ENCODE measurements at places on chromosomes 12 and 14.

DNA sequence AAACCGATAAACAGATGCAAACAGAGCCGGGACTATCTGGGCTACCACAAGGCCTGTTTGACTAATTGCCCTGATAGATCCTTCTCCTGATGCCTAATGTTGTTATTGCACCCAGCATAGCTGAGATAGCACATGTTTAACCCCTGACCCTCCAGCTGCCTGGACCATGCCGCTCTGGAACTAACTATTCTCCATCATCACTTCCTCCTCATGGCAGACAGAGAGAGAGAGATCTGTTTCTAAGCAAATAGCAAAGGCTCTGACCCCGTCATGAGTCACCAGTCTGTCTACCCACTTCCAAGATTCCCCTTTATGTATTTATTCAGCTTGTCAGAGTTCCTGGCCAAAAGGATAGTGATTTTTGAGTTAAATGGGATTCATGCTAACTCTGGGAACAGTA, 58.2 kb upstream of the FLRT2 start:
- no peak overlapping the region for H3K27ac ChIP-seq
- H3K4me1 ChIP-seq, result no peaks in the 10 kb centered on the region
- DNase-seq, result no peak
- H3K4me3 ChIP-seq, result no peak overlapping the region
- no peaks in the 10 kb centered on the region for H3K36me3 ChIP-seq

GRCh38 chr12:54394281-54394719, 9.8 kb upstream of the ZNF385A start:
- H3K4me1 ChIP-seq, result peaks cover 37% of the 10 kb centered on the region
- peaks cover 42% of the 10 kb centered on the region for H3K36me3 ChIP-seq
- no peak for DNase-seq
- no peaks in the 10 kb centered on the region for H3K27me3 ChIP-seq
- no peak overlapping the region for H3K27ac ChIP-seq
- H3K4me3 ChIP-seq, result no peak overlapping the region

GRCh38 chr14:73162251-73162650, 25.9 kb downstream of the PSEN1 start:
- H3K27ac ChIP-seq, result no peak overlapping the region
- H3K27me3 ChIP-seq, result no peaks in the 10 kb centered on the region
- no peaks in the 10 kb centered on the region for H3K4me1 ChIP-seq
- no peak overlapping the region for H3K4me3 ChIP-seq

DNA sequence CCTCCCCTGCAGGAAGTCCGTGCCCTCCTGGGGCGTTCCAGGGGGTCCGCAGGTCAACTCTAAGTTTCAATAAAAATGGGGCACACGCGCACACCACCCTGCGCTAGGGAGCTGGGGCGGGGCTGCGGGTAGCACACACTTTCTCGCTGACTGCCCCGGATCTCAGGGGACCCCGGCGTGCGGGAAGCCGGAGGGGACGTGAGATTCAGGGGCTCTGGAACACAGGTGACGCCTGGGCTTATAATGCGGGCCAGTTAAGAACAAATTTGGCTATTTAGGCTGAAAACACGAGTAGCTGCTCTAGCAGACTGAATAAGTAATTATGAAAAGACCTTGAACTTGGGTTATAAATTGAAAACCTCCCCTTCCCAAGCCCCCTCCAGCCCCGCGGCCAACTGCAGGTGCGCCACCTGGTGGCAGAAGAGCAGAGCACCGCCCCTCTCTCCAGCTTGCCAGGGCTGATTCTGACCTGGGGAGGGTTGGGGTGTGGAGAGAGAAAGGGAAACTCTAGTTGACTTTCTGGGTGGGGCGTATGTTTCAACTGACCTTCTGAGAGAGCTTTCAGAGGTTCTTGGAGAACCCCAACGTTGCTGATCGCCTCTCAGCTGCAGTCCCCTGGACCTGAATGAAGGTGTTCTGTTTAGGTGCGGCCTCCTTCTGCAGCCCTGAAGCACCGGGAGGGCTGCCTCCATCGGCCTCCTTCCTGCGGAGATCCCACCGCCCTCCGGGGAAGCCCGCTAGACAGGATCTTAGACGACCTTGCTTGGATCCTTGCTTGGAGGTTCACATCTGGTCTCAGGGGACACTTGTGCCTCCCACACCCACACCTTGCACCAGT, 118.4 kb upstream of the EVL start:
- peaks cover 8% of the 10 kb centered on the region for H3K36me3 ChIP-seq
- no peaks in the 10 kb centered on the region for H3K27me3 ChIP-seq
- DNase-seq, result no peak
- H3K4me1 ChIP-seq, result peaks cover 19% of the 10 kb centered on the region
- no peak overlapping the region for H3K27ac ChIP-seq
- H3K4me3 ChIP-seq, result no peak overlapping the region

GRCh38 chr12:48977290-48978281, 536 bp upstream of the WNT1 start:
- peaks cover 11% of the 10 kb centered on the region for H3K27me3 ChIP-seq
- DNase-seq, result no peak
- peak overlapping the region; percentile 37 for H3K4me3 ChIP-seq
- peaks cover 48% of the 10 kb centered on the region for H3K4me1 ChIP-seq
- H3K36me3 ChIP-seq, result no peaks in the 10 kb centered on the region

GRCh38 chr14:23951590-23952201, 1.9 kb upstream of the DHRS4 start:
- H3K36me3 ChIP-seq, result no peaks in the 10 kb centered on the region
- peaks cover 29% of the 10 kb centered on the region for H3K4me1 ChIP-seq
- H3K27me3 ChIP-seq, result no peaks in the 10 kb centered on the region
- H3K27ac ChIP-seq, result no peak overlapping the region

GRCh38 chr14:72513965-72514659, 379.8 kb downstream of the DPF3 start:
- H3K36me3 ChIP-seq, result no peaks in the 10 kb centered on the region
- peak; percentile 58 for DNase-seq

DNA sequence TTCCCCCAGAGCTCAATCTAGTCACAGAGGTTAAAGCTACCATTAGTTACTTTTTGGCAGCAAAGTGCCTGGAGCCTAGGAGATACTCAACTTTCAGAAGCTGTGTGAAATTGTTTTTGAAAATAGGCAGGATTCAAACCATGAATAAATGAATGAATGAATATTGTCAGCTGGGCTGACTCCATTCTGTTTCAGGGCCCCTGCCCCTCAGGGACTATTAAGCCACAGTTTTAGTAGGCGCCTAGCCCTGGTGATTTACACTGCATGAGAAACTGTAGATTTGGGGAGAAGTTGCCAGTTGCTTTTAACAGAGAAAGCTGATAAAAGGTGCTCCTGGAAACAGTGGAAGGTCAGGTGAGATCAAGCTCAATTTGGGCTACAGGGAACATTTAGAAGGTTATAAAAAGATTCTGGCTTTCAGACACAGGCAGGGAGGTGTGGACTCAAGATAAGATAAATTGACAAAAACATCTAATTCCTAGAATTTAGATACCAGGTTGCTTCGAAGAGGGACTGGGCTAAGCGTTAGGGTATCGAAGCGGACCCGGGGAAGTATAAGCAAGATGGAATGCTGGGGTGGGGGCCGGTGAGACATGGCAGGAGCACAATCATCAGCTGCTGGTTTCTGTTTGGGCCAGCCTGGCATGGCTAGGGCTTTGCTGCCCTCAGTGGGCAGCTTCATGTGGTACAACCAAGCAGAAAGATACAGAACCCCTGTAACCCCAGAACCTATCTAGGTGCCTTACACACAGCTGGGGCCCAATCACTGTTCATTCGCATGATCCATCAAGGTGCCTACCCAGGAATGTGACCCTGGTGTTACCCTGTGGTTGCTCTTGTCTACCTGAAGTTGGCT, 14.9 kb upstream of the CELA1 start:
- no peaks in the 10 kb centered on the region for H3K4me1 ChIP-seq
- H3K27me3 ChIP-seq, result no peaks in the 10 kb centered on the region
- DNase-seq, result no peak

DNA sequence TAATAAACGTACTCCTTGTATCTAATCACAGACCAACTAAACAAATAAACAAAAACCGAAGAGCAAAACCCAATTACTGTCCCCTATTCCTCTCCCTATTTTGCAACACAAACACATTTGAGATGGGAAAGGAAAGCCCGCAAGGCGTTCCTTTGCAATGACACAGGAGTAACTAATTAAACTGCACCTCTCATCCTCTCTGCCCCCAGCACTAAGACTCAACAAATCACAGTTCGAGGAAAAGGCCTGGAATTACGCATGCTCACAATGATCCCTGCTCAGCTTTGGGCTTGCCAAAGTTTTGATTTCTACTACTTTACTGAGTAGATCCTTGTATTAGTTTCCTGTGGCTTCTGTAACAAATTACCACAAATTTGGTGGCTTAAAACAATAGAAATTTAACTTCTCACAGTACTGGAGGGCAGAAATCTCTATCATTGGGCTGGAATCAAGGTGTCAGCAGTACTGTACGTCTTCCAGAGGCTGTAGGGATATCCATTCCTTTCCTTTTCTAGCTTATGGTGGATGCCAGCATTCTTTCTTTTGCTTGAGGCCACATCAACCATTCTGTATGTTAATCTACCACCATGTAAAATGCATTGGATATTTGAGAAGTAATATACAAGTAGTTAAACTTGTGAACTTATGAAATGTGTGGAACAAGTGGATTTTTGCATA, 123.0 kb downstream of the NAV3 start:
- no peaks in the 10 kb centered on the region for H3K36me3 ChIP-seq
- H3K4me3 ChIP-seq, result no peak overlapping the region
- no peak overlapping the region for H3K27ac ChIP-seq
- no peaks in the 10 kb centered on the region for H3K27me3 ChIP-seq
- H3K4me1 ChIP-seq, result no peaks in the 10 kb centered on the region

DNA sequence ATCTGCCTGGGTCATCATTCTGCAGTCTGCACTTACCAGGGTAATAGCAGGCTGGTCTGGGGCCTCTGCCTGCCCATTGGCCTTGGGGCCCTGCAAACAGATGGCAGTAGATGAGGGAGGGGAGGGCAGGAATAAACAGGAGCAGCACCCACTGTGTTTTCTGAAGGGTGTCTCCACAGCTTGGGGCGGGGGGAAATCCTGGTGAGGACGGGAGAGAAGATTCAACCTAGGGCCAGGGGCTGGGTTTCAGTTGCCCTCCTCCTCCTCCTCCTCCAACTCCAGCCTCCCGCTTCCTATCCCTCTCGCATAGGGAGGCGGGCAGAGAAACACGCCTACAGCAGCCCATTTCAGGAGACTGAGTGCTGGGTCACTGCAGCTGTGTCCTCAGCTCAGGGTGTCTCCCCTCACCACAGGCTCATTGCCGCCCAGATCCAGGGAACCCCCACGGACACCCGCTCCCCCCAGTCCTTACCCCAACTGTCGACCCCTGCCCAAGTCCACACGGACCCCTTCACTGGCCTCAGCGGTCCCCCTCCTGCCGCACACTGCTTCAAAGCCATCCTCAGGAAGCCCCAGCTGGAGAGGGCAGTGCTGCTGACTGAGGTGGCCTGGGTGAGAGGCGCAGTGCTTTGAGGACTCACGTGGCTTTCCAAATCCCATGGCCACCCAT, 9.1 kb upstream of the KRT80 start:
- no peak overlapping the region for H3K4me3 ChIP-seq
- H3K36me3 ChIP-seq, result no peaks in the 10 kb centered on the region
- peaks cover 33% of the 10 kb centered on the region for H3K4me1 ChIP-seq
- DNase-seq, result no peak

GRCh38 chr14:73888460-73888725, 1.7 kb downstream of the ZNF410 start:
- H3K4me3 ChIP-seq, result no peak overlapping the region
- no peaks in the 10 kb centered on the region for H3K27me3 ChIP-seq
- H3K27ac ChIP-seq, result no peak overlapping the region
- peaks cover 42% of the 10 kb centered on the region for H3K4me1 ChIP-seq

GRCh38 chr14:37587131-37587803, 7.8 kb downstream of the FOXA1 start:
- H3K27ac ChIP-seq, result peak overlapping the region; percentile 74
- peaks cover 31% of the 10 kb centered on the region for H3K27me3 ChIP-seq
- DNase-seq, result no peak
- H3K4me3 ChIP-seq, result peak overlapping the region; percentile 43
- peaks cover 37% of the 10 kb centered on the region for H3K4me1 ChIP-seq
- H3K36me3 ChIP-seq, result no peaks in the 10 kb centered on the region
